Mucosa of gallbladder (tissue), 1 donor: ENCODE measurements at places on chromosomes 12 and 14.
A peak's percentile ranks its signal among the peaks of the same experiment; 100 is the strongest.

DNA sequence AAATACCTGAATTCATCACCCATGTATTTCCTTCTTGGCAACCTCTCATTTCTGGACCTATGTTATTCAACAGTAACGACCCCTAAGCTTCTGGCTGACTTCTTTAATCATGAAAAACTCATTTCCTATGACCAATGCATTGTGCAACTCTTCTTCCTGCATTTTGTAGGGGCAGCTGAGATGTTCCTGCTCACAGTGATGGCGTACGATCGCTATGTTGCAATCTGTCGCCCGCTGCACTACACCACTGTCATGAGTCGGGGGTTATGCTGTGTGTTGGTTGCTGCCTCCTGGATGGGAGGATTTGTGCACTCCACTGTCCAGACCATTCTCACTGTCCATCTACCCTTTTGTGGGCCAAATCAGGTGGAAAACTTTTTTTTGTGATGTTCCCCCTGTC lies 356 bp downstream of the OR4Q2 start:
- no peak for DNase-seq

DNA sequence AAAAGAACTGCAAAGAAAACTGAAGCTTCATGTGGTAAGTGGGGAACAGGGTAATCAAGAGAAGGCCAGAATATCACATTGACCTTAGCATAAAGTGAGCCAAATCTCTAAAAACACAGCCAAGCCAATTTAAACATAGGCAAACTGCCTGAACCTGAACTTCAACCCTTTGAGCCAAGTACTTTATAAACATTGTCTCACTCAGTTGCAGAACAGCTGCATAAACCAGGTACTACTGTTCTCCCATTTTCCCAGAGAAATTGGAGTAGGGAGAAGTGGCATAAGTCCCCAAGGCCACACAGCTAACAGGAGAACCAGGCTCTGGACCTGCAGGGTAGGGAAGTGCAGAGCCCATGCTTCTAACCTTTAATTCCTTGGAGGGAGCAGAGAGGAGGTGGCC lies 30.4 kb upstream of the FKBP4 start:
- DNase-seq, result no peak

DNA sequence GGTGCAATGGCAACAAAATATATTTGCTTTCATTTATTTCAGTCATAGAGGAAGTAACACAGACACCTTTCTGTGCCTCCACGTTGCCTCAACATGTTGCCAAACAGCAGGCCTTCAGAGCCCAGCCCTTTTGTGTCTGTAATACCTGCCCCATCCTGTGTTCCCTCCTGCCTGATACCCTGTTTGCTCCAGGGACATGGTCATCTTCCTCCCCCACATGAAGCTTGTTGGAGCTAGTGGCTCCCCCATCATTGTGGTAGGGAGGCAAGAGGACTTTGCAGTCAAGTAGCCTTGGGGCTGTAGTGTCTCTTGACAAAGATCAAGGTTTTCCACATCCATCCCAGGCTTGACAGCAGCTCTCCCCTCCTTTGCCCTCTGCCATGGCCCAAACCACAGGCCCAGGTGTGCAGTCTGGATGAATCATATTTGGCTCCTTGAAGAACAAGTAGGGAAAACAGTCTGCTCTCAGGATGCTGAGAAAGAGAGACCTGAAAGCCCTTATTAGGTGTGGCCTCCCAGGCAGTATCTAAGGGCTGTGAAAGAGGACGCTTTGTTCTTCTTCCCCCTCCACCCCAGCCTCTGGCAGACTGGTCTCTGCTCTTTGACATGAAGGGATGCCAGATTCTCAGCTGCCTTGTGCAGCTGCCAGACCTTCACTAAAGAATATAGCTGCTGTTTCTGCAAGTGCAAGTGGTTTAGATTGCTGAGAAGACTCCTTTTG lies 329.0 kb downstream of the C12orf75 start:
- no peak for DNase-seq

DNA sequence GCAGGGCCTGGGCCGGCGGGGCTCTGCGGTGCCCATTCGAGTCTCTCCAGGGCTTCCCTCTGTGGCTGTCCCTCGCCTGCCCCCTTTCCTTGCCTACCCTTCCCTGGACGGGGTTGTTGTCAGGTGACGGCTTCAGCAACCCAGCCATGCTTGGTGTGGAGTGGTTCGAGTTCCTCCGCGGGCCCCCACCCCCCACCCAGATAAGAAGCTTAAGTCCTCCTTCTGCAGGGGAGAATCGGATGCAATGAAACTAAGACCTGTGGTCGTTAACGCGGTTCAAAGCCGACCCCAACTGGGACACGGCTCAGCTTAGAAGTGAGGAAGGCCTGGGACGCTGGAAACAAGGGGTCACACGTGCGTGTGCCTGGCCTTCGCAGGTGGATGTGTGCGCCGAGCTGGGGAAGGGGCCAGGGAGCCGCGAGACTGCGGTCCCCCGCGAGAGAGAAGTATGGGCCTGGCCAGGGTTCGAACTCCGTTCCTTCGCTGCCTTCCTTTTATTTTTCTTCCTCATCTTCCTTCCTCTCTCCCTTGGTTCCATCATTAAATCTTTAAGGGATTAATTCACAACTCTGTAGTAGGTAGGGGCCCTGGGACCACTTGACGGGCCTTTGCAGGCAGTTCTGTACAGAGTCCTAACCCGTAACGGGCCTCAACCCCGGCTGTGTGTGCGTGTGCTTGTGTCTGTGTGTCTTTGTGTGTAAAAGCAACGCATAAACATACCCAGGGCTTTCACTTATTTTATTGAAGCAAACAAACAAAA lies 3.5 kb downstream of the TTC6 start:
- DNase-seq, result no peak

GRCh38 chr12:119693511-119693910 lies 25.6 kb downstream of the PRKAB1 start:
- DNase-seq, result no peak

- DNase-seq, result no peak
Observed at GRCh38 chr14:104019806-104020205, 65.7 kb upstream of the ASPG start.

DNA sequence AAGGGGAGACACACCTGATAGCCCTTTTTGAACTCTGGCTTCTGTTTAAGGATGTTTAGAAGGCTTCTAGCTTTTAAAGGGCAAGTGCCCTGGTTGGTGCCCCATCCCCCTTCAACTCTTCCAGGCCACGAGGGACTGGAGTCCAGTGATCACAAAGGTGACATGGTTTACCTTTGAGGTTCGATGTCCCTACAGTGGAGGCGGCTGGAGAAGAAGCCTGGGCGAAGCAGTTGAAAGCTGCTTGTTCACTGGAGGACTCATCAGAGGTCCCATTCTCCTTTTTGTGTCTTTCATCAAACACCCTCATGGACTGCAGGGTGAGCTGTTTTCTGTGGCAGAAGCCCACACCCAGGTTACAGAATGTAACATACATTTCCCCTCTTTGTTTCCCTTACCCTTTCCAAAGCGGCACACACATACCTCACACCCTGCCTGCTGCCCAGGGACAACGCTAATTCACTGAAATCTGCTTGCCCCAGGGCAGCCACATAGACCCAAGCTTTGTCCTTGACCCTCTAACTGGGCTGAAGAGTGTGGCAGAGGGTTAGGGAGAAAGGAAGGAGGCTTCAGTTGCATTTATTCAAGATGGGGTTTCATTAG lies 7.7 kb downstream of the TBX3 start:
- DNase-seq, result no peak

DNA sequence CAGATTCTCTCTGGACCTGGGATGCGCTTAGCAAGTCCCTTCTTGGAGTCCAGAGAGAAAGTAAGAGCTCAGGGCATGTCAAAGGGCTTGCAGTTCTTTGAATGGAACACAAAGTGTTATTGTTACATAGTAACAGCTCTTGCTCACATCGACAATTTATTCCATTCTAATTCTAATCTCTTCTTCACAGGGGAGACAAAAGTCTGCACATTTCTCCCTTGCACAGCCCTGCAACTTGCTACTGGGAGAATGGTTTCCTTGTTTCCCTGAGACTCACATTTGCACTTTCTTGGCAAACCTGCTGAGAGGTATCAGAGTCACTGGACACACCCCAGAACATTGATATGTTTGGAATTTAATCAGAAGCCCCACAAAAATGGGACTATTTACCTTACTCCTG lies 209.9 kb upstream of the IGF1 start:
- DNase-seq, result no peak

- peak; percentile 62 for DNase-seq
Observed at GRCh38 chr14:102939820-102940561, 17.5 kb downstream of the AMN start.

DNA sequence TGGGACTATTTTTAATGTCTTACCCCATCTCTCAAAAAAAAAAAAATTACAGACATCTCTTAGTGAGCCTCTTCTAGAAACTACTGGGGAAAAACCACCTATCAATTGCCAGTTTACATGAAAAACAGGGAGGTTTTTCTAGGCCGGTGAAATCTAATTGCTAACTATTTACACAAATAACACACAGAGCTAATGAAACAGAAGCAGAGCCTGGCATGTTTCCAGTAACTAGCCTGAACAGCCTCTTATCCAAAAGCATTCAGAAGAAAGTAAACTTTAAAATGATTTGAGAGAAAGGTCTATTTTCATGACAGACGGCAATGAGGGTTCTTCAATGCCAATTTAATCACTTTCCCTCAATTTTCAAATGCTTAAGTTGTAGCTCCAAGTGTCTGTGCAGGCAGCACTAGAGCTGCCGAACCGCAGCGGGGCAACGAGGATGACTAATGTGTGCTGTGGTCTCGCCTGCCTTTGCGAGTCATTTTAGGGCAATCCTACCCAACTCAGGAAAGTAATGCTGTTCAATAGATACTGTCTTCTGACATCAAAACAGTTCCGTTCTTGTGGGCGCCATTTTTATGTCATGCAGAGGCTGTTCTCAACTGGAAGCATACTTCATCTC lies 84.6 kb downstream of the SETD3 start:
- no peak for DNase-seq

DNA sequence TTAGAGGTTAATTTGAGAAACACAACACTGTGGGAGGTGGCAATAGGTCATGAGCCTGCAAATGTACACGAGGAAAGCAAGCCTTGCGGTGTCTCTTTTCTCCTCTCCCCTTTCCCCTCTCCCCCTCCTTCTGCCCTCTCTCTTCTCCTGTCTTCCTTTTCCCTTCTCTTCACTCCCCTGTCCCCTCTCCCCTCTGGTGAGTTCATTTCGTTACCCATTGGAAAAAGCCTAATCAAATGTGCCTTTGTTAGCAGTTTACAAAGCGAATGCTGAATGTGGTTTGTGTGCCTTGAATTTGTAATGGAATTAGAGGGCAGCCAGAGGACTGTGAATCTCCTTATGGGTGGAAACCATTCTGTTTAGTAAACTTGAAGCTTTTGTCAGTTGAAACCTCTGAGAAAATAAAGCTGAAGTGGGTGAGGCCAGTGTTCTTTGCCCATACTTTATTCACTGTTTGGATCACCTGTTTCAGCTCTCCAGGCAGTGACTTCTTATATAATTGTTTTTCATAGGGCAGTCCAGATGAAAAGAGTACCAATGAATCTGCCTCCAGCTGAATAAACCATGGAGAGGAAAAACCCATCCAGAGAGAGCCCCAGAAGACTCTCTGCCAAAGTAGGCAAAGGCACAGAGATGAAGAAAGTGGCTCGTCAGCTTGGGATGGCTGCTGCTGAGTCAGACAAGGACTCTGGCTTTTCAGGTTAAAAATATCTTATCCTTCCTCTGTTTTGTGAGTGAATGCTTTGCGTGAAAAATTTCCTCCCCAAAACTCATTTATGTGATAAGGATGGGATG lies 7.3 kb downstream of the CIPC start:
- no peak for DNase-seq

DNA sequence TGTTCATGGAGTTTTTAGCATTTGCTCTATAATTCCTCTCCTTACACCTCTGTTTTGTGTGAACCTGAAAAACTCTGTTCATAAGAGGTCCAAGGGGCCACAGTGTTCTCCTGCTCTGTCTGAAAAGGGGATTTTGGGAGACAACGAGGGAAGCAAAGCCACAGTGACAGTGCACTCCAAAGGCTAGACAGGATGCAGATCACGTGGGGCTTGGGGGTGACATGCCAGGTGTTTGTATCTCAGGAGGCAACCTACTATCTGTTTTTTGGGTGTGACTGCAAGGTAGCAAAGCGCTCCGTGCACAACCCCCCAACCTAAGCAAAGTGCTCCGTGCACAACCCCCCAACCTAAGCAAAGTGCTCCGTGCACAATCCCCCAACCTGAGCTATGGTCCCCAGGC lies 5.1 kb upstream of the CHD4 start:
- DNase-seq, result no peak

DNA sequence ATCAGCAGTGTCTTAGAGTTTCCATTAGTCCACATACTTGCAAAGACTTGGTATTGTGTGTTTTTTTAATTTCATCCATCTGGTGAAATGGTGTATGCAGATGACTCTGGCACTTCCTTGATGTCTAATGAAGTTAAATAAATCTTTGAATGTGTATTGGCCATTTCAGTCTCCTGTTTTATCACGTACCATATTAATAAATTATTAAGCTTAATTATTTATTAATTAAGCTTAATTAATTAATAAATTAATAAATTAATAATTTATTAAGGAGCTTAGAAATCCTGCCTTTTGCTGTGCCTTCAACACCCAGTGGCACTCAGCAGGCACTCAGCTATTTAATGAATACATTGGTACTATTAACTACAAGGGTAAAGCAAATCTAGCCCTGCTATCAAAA lies 18.2 kb downstream of the PDZRN4 start:
- DNase-seq, result no peak

DNA sequence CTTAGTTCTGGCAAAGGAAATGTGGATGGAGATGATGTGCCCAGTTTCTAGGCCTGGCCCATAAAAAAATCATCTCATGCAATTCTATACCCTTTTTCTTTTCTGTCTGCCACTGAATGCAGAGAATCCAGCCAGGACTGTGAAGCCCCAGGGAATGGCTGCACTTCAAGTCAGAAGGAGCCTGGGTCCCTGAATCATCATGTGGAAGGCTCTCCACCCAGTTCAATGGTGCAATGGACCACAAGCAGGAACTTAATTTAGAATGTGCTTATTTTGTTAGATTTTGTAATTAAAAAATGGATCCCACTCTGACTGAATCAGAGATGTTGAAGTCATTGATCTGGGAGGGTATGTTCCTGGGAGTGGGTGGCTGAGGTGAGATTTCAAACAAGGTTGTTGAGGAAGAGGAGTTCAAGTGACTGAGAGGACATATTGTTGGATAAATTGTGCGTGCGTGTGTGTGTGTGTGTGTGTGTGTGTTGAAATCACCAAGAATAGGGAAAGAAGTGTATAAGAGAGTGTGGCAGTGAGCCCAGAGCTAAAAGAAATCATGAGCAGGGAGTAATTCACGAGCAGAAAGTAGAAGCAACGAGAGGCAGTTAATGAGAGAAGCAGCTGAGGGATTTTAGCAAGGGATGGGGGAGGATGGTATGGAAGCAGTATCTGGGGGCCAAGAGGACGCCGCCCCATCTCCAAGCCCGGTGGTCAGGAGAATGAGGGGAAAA lies 125.4 kb downstream of the TMX1 start:
- no peak for DNase-seq

- no peak for DNase-seq
Observed at GRCh38 chr12:92226071-92226661, 80.5 kb upstream of the BTG1 start.

DNA sequence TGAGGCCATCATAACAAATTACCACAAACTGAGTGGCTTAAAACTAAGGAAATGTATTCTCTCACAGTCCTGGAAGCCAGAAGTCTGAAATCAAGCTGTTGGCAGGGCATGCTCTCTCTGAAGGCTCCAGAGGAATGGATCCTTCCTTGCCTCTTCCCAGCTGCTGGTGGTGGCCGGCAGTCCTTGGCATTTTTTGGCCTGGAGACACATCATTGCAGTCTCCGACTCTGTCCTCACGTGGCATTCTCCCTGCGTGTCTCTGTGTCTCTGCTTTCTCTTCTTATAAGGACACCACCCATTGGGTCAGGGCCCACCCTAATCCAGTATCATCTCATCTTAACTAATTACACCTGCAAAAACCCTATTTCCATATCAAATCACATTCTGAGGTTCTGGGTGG lies 206.1 kb downstream of the SLC41A2 start:
- no peak for DNase-seq
